ENCODE measurements at places on chromosomes 2 and 18.

GRCh38 chr2:190844700-190845401, 35.8 kb upstream of the GLS start:
- DNase-seq = no peak

DNA sequence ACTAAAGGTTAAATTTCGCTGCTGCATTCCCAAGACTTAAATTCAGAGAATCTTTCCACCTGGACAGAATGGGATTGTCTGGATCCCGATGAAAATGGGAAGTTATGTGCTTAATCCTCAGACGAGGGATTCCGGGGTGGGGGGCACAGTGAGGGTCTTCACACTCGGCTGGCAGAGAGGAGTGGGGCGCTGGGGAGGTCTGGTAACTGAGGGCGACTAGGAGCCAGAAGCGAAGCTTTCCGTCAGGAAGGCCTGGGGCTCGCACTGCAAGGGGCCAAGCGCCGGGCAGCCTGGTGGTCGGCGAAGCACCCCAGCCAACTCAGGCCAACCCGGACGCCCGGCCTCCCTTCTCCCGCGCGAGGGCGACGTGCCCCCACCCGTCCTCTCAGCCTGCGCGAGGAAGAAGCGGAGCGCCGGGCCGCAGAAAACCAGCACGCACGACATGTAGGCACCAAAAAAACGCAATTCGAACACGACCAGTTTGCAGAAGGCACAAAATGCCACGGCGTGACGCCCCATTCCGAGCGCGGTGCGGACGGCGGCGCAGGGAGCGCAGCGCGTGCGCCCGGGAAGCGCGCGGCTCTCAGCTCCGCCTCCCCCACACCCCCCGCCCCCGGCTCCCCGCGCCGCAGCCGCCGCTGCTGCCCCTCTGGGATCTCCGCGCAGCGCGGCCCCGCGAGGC, 188.1 kb downstream of the ZEB2 start:
- no peak for DNase-seq

GRCh38 chr2:116669782-116670181, 1144.7 kb upstream of the DDX18 start:
- DNase-seq = no peak

DNA sequence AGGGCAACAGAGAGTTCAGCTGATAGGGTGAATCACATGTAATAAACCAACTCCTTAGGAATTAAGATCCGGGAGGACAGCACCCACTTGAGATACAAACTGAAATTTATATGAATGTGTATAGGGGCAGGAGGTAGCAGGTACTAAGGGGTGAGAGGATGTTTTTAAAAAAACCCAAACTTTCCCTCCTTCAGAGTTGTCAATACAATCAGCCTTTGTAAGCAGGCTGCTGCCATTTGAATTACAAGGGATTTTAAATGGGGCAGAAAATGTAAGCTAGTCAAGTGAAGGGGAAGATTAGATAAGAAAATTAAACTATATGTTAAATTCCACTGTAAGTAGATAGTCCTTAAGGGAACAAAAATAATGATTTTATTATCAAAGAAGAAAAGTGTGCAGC, 1239.7 kb upstream of the CELF4 start:
- no peak for DNase-seq

DNA sequence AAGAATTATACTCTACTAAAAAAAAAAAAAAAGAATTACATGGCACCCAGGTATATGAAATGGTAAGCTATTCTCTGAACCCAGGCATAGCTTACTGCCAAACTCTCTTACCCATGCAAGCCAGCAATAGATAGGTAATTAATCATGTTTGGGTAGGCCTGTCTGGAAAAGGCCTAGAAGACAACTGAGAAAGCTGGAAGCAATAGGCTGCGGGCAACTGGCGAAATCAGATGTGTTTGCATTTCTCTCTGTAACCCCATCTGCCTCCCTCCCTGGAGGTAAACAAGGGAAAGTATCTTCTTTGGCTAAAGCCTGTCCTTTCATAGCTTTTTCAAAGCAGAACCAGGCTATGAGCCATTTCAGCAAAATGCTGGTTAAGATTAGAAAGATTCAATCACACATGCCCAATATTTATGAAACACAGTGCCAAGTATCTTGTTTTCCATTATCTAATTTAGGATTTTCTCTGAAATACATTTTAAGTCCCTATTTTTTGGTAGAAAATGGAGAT, 934.8 kb upstream of the DDX18 start:
- no peak for DNase-seq

DNA sequence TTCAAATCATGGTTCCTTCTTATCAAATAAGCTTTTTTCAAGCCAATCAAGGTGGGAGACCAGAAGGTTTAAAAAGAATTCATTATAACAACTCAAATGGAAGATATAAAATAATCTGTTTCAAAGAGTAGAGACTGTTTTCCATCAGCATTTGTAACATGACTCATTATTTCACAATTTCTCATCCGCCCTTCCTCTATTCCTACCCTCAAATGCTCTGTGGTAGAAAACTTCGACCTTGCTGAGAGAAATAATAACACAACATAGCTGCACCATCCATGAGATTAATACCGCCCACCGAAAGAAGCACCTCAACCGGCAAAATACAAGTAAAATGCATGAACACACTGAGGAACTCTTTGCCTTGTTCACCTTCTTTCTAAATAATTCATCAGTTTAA, 2039.2 kb upstream of the CELF4 start:
- DNase-seq = no peak

DNA sequence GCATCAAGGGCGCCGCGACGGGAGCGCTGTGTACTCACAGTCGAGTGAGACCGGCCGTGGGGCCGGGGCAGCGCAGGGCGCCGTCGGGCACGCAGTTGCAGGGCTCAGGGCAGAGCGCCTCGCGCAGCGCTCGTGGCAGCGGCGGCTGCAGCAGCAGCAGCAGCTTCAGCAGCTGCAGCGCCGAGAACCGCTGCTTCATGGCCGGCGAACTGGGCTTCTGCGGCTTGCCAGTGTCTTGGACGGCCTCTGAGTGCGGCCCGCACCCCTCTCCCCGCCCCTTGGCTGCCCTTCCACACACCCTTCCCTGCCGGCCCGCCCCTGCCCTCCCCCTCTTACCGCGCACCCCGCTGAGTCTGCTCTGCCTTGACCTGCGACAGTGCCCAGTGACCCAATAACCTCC, at the start of gene LHCGR:
TSS of gene LHCGR (minus strand) at position 252 of the 400 bp plus-strand sequence. CDS start at position 199, 53 bp downstream.
- no peak for DNase-seq

- DNase-seq = no peak
Observed at GRCh38 chr2:100237770-100238169, 84.5 kb downstream of the LONRF2 start.

DNA sequence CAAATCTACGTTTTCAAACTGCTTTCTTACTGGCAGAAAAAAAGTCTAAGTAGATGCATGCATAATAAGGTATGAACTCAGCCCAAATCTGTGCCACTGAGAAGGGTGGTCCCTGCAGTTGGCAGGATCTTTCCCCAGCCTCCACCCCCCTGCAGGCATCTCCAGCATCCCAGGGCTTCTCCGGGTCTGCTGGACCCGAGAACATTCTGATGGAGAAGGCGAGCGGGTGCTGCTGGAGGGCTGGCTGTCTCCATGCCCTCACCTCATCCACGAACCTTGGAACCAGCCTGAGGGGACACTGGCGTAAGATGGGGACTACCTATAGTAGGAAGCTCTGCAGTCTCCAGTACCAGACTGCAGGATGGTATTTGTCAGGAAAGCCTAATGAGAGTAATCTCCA, 198.9 kb downstream of the HDAC4 start:
- DNase-seq = no peak

DNA sequence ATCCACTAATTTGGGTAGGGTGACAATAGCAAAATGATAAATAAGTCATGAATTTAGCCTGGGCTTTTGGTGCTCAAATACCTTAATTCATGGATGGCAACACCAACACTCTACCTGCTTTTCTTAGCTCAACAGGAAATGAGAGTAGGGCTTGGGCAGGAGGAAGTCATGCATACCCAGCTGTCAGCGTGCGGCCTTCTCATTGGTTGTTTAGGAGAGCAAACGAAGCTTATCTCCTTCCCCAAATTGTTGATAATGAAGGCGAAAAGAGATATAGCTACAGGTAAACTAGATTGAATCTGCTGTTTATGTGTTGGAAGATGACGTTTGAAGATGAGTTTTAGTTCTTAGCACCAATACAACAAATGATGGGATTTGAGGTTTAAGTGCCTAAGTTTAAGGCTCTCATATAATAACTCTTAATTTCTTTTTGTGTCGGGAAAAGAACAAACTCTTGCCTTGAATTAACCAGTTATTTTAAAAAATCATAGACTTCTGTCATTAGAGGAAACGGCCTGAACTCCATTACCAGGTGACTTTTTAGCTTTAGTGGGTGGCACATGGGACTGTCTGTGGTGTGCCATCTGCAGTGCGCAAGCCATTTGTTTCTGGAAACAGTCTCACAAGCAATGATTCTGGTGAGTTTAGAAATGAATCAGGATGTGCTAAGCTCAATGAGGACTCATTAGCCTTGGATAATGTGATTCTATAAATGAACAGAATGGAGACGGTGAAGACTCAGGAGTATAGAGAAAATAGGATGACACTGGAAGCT, 19.8 kb downstream of the MAP4K4 start:
- DNase-seq = no peak

GRCh38 chr2:54298514-54298913, 42.5 kb upstream of the TSPYL6 start:
- DNase-seq = no peak

- DNase-seq = peak; percentile 66
Observed at GRCh38 chr2:119544075-119544938, at the start of gene CFAP221. CFAP221 (plus strand) TSS chr2:119544449; CDS start chr2:119546132, 1,683 bp downstream.

DNA sequence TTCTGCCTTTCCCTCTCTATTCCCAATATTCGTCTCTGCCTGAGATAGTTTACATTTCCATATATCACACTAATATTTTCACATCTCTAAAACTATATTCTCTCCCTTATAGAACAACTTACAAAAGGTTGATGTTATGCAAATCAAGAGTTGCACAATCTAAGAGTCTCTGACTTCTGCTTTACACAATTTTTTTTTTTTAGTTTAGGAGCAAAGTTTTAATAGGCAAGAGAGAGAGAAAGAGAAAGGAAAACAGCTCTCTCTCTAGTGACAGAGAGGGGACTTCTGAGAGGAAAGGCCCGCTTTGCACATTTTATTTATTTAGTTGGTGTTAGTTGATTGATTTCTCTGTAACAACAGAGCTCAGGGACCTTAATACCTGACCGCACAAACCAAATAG, 380.2 kb downstream of the TXNL1 start:
- DNase-seq = no peak

- DNase-seq = no peak
Observed at GRCh38 chr18:44887227-44887631, 206.5 kb downstream of the SETBP1 start.

GRCh38 chr2:24659862-24660261, 133.3 kb downstream of the PTRHD1 start:
- no peak for DNase-seq

DNA sequence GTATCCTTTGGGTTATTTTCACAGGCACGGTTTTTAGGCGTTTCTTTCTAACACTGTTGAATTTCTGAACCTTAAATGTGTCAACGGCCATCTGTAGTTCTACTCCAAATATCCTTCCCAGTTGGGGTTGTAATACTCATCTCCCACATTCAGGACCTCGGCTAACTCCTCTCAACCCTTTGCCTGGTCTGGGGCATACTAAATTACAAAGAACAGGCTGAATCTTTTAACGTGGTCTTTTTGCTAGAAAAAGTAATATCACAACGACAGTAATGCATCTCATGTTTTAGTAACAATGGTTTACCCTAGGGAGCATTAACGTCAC, 2.1 kb downstream of the RPRM start:
- no peak for DNase-seq
